ENCODE measurements at places on chromosomes 6 and 20. TPM values are rescaled to one million over a fixed set of nuclear protein-coding genes. Genes with fewer than 3 reads are reported as not detected.

ADGRB3 gene
- total RNA-seq, result not detected

HLA-DQA1 gene
- total RNA-seq, result not detected

PSORS1C1 gene
- 0.37 TPM for total RNA-seq

CASS4 gene
- total RNA-seq, result 0.21 TPM

GRM1 gene
- total RNA-seq, result 0.65 TPM

BEND6 gene
- 0.28 TPM for total RNA-seq
